ENCODE measurements at places on chromosomes 7 and 10. TPM values are rescaled to one million over a fixed set of nuclear protein-coding genes. Genes with fewer than 3 reads are reported as not detected.

- DNase-seq = no peak
These were observed 42.4 kb downstream of the DNAH11 start for GRCh38 chr7:21585070-21585724.

DNA sequence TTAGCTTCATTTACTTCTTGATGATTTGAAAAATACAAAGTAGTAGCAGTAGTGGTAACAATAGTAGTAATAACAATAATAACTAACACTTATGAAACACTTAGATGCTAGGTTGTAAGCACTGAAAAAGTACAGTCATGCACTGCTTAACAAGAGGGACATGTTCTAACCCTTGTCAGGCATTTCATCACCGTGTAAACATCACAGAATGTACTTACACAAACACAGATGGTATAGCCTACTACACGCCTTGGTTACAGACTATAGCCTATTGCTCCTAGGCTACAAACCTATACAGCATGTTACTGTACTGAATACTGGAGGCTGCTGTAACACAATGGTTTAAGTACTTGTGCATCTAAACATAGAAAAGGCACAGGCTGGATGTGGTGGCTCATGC is 60.6 kb downstream of the PUS7 start:
- no peak for DNase-seq

GRCh38 chr10:86285136-86285790 is 81.3 kb downstream of the GRID1 start:
- DNase-seq = no peak

GRCh38 chr7:77306231-77307067 is 106.8 kb upstream of the FGL2 start:
- no peak for DNase-seq

RAMP3 gene
- not detected for polyA plus RNA-seq

DNA sequence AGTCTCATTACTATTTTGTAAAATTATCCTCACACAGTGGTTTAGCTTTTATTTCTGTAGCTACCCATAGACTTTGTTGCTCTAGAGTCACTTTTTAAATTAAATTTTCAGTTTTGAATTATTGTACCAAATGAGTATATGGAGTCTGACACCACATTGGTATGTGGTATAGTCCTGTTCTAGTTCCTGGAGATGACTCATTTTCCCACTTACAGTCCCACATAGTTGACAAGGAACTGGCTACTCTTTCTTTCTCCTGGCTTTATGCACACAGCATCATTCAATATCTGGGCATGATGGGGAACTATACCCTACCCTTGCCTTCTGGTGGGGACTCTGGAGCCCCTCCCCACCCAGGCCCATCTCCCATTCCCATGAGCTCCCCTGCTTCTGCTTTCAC is 92.6 kb upstream of the RAB11FIP2 start:
- no peak for DNase-seq

DNA sequence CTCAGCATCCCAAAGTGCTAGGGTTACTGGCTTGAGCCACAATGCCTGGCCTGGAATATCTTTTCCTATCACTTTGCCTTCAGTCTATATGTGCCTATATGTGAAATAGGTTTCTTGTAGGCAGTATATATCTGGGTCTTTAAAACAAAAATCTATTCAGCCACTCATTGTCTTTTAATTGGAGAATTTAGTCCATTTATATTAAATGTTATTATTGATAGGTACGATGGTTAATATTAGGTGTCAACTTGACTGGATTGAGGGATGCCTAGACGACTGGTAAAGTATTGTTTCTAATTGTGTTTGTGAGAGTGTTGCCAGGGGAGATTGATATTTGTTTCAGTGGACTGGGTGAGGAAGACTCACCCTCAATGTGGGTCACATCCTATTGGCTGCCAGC is 73.4 kb downstream of the FBXL13 start:
- no peak for DNase-seq

DNA sequence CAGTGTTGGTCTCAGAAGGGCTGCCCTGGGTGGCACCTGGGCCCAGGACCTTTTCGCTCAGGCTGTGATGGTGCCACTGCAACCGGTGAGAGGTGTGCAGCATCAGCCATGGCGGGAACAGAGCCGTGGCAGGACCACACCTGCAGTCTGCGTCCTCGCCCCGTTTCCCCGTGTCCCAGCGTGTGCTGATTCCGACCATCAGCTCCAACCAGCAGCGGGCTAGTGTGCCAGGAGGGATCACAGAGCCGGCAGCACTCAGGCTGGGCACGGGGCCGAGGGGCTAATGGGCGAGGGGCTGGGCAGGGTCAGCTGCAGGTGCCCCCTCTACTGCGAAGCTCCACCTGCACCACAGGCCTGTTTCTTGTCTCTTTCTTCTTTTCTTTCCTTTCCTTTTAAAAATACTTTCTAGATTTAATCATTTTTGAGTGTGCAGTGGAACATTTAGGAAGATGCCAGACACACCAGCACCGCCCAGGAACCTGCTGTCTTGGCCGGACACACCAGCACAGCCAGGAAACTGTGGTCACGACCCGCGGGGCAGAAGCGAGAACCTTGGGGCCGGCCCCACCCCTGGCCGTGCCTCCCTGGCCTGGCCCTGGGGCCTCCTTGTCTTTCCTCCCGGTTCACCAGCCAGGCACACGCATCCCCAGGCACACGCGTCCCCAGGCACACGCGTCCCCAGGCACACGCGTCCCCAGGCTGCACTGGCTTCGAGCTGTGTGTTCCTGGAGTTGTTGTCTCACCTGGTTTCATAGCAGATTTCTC is 34.6 kb downstream of the ADGRA1 start:
- no peak for DNase-seq

DNA sequence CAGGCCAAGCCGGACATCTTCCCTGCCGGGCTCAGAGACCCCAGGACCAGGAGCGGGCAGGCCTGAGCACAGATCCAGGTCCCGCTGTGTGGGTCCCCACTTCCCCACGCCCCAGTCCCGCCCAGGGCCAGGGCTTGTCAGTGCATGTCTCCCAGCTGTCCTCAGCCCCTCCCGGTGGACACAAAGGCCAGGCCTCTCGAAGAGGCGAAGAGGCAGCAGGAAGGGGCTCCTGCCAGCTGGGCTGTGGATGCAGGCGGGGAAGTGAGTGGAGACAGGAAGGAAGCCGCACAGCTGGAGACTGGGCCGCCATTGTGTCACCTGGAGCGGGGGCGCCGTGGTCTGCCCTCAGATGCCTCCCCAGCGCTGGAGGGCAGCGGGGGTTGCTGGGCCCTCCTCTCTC is 4.8 kb downstream of the GRIFIN start:
- DNase-seq = no peak

DNA sequence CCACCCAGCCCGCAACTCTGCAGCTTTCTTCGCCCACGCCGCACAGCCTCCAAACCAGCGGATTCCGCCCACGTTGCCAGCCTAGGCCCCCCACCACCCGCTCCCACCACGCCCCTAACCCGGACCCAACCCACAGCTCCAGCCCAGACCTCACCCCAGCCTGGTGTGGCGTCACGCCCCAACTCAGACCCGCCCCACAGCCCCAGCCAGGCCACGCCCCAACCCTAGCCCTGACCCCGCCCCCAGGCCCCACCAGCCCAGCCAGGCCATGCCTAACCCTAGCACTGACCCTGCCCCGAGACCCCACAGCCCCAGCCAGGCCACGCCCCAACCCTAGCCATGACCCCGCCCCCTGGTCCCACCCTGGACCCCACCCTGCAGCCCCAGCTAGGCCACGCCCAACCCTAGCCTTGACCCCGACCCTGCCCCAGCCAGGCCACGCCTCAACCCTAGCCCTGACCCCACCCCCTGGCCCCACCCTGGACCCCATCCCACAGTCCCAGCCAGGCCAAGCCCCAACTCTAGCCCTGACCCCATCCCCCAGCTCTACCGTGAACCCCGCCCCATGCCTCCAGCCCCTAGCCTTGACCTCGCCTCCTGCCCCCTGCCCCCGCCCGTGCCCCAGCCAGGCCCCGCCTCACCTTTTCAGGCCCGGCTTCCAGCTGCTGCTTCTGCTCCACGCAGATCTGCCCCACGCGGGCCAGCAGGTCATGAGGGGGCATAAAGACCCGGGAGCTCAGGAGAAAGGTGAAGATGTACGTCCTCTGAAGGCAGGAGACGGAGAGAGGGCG is 64.0 kb downstream of the RASGEF1A start:
- DNase-seq = no peak

DNA sequence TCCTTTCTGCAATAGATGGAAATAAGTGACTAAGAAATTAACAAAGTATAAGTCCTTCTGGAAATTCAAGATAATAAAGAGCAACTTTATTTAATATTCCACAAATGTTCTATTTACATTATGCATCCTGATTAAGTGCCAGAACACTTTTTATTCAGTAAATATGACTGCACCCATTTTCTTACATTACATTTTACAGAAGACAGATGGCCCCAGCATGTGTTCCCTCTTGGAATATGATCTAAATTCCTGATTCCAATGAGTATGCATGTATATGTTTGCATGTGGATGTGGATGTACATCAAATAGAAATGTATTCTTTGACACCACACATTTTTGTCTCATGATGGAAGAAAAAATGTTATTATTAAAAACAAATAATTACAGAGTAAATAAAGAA is 628.7 kb upstream of the SEMA3D start:
- DNase-seq = no peak

- DNase-seq = no peak
These were observed 18.5 kb upstream of the C10orf67 start for GRCh38 chr10:23362879-23363792.

- no peak for DNase-seq
These were observed 42.2 kb upstream of the PDGFA start for GRCh38 chr7:561631-562373.

- DNase-seq = no peak
These were observed 46.3 kb upstream of the RNF216 start for GRCh38 chr7:5827755-5828154.

GRCh38 chr7:23012908-23013714 is 819 bp downstream of the HYCC1 start:
- DNase-seq = no peak

DNA sequence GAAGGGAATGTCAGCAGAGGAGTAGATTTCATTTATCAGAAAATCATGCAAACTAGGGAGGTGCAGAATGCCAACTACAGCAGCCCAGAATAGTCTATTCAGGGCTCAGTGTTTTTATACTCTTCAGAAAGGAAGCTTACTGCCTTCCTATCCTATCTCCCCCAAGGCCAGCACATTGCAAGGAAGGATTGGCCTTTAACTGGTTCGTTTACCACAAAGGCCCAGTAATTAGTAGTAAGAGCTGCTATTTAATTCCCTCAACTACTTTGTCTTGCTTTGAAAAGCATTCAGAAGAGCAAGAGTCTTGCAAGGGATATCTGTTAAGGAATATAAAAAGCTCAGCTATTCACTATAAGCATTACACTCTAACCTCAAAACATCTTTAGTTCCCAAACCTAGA is 86.4 kb upstream of the RNF148 start:
- DNase-seq = no peak

GRCh38 chr10:97336942-97337831 is 2.7 kb upstream of the FRAT2 start:
- DNase-seq = no peak

- no peak for DNase-seq
These were observed 89.3 kb downstream of the VOPP1 start for GRCh38 chr7:55483046-55483445.

GRCh38 chr10:129962031-129962871 is 1.8 kb downstream of the EBF3 start:
- DNase-seq = no peak

All from AG04450 (cell line).